ENCODE measurements at places on chromosomes 12 and 14. TPM values are rescaled to one million over a fixed set of nuclear protein-coding genes. Genes with fewer than 3 reads are reported as not detected.

- no peak for DNase-seq
These were observed 155.6 kb downstream of the PLXNC1 start for GRCh38 chr12:94304012-94304411.

GRCh38 chr12:66066929-66067523 lies 63.5 kb downstream of the LLPH start:
- DNase-seq: no peak

DNA sequence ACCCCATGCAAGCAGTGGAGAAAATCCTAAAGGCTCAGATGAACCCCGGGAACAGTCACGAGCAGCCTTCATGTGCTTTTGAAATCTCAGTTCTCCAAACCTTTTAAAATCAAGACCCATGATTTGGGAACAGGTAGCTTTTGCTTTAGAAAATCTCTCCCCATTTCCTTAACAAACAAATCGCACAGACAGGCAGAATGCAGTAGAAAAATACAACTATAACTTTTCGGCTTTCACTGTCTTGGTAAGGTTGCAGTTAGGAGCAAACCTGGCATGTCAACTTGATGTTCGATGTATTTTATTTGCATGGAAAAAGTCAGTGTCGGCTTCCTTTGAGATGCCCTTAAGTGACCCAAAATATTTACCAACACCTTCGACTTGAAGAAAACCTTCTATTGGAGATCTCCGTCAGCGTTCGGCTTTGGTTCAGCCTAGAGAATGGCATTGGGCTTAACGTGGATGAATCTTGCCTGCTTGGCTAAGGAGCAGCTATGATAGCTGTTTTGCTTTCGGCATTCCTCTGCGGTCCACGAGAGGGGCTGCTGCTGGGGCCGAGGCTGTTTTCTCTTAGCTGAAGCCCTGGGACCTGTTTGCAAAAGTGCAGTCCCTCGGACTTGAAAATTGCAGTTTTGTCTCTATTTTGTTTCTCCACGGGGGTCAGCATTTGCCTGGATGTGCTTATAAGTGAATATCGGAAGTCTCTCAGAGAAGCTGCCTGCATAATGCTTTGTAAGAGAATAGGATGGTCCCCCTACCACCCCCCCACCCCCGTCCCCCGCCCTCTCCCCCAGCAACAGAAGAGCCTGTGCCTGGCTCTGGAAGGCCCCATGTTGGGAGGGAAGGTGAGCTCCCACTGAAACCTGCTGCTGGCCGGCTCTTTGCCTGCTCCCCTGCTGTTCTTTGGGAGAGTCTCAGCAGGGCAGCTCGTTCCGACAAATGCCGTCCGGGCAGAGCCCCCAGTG lies 122.8 kb downstream of the AACS start:
- DNase-seq: no peak

DNA sequence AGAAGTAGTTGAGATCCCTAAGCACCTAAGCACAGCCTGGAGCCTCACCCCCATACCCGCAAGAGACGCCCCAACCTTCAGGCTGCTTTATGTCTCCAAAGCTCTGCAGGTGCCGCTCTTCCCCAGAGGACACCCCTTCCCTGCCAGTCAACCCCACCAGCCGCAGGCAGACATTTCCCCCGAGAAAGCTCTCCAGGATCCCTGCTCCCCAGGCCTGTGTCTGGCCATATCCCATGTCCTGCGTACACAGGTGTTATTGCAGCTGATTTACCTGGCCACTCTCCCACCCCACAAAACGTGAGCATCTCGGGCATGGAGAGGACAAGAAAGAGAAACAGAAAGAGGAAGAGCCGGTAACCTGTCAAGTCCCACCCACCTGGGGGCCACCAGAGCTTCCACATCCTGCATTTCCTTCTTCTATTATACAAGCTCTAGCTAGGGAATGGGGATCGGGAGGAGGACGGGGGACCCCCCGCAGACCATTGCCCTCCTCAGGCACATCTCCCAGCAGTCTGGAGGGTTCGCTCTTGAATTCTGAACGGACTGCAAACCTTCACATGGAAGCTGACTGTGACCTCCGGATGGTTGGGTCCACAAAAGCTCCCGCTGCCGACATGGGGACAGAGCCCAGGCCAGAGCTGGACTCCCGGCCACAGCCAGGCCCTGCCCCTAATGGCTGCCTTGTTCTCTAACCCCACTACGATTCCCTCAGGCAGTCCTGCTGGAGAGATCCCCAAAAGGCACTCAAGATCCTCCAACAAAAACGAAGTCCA lies 17.6 kb downstream of the CCDC88C start:
- no peak for DNase-seq

DNA sequence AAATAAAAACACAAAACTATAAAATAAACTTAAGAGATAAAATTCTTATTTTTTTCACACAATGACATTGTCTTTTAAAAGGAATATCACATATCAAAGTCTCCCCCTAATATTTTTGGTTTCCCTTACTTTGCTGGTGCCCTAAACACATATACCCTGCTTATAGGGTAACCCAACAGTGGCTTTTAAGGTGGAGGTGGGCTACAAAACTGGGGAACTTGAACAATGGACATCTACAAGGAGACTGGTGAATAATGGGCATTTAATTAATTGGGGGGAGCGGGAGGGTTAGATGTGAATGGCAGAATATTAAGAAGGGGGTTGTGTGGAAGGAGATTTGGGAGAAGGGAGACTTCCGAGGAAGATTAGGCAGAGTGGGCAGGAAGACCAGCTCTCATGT lies 9.6 kb downstream of the B4GALNT1 start:
- no peak for DNase-seq

DNA sequence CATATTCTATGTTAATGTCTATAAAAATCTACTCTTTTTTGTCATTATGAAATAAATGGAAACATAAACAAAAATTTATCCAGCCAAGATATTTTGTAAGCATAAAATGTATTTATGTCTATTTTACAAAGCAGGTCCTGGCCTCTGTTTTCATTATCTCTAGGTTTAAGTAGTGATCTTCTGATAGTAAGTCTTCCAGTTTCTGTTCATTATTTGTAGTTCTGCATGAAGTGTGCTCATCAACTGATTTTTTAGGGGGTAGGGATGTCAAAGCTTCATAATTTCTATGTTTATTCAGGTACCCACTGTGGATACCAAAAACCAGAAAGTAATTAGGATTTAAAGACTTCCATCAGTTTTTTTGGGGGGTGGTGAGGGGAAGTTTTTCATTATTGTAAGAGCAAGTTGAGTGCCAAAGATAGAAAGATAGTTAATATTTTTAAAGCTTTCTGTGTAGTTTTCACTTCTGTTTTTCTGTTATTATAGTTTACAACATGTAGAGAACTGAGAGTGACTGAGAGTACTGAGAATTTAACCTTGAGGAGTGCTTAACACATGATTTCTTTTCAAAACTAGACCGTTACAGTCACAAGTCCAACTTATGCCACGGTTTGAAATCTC lies 30.6 kb upstream of the LMO3 start:
- no peak for DNase-seq

DNA sequence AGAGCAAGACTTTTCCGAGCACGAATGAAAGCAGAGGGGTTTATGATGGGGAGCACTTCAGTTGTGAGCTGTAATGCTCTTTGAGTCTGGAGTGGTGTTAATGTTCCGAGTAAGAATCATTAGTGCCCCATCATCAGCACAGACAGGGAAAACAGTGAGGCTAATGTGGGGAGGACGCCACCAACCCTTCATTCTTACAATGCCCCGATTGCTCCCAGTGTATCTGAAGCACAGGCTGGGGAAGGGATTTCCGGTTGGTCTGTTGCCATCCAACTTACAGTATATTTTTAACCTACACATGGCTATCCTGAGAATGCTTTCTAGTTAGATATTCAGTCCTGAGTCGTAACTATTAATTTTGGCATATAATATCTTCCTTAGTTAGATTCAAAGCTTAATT lies 141.6 kb downstream of the APAF1 start:
- DNase-seq: no peak

Gene SERPINA6
- total RNA-seq: not detected

Gene MSRB3
- total RNA-seq: 151 TPM

Gene PPP1R36
- 0.47 TPM for total RNA-seq

- no peak for DNase-seq
These were observed 746.6 kb downstream of the LRFN5 start for GRCh38 chr14:42353315-42353714.

GRCh38 chr12:27383429-27384260 lies 51.0 kb downstream of the BMAL2 start:
- DNase-seq: peak; percentile 76

Gene KCNH3
- 0.73 TPM for total RNA-seq

Gene AKAP6
- 98.2 TPM for total RNA-seq
